GM12891 (cell line): ENCODE measurements at places on chromosomes 11 and 22.

GRCh38 chr11:719214-720016 is 13.4 kb downstream of the EPS8L2 start:
- no peak for DNase-seq

GRCh38 chr22:36267896-36268485 is 15.1 kb downstream of the APOL1 start:
- no peak for DNase-seq

DNA sequence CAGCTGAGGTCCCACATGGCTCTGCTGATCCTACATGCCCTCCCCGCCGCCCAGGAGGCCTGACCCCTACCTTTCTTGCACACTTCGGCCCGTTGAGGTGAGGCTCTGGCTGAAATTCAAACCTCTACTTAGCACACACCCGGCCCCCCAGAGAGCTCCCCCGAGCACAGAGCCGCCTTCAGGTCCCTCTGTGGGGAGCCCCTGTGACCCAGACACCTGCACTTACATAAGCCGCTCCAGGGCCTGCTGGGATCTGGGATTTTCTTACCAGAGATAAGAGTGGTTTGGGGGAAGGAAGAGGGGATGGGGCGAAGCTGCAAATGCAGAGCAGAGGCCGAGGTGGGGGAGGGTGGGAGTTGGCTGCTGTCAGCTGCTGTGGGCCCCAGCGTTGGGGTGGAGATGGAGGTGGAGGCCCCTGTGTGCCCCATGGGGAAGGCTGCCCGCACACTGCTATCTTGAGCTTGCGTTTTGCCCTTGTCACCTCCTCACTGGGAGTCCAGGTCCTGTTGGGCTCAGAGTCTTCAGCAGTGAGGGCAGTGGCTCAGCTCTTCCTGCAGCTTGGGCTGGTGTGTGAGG is 30.6 kb downstream of the CAPN1 start:
- DNase-seq, result no peak

DNA sequence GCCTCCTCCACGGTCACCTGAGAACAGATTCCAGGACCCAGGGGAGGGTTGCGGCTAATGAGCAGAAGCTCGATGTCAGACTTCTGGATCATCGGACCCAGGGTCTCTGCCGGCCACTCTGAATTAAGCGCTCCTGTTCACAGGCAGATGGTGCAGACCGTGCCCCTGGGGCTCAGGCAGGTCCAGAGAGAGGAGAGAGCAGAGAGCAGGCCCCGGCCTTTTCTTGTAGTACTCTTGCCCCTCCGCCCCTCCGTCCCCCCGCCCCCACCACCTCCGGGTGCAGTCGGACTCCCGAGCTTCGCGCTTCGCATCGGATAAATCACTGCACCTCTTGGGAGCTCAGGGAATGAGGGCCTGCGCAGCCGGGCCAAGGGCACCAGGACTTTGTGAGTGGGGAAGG is 50.3 kb downstream of the RPS6KA4 start:
- no peak for DNase-seq
